ENCODE measurements at places on chromosomes 4 and X. TPM values are rescaled to one million over a fixed set of nuclear protein-coding genes. Genes with fewer than 3 reads are reported as not detected.

Gene C4orf51
- not detected for total RNA-seq

Gene SHROOM2
- total RNA-seq, result 3.2 TPM

DNA sequence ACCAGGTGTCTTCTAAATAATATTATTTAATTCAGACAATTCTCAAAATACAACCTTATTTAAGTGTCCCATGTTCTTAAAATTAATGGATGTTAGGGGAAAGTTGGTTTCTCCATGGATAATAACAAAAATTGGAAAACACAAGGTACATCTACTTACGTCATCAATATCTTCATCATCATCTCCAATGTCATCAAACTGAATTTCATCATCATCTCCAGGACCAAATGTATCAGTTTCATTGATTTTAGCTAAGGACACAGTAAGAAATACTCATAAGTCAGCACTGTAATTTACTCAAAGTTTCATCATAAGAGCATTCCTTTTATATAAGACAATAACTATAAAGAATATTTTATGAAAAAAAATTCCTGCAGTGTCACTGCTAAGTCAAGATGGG is 11.3 kb downstream of the EIF1AX start:
- no peak for DNase-seq
- no peak overlapping the region for H3K4me3 ChIP-seq
- no peak overlapping the region for H3K27ac ChIP-seq
- H3K4me1 ChIP-seq, result no peaks in the 10 kb centered on the region

- no peak overlapping the region for H3K4me3 ChIP-seq
- no peaks in the 10 kb centered on the region for H3K4me1 ChIP-seq
- H3K36me3 ChIP-seq, result no peaks in the 10 kb centered on the region
- no peak for DNase-seq
- no peak overlapping the region for H3K27ac ChIP-seq
Measured at GRCh38 chr4:7025040-7025602, 18.1 kb upstream of the TADA2B start.

GRCh38 chrX:6968231-6968630 is 179.3 kb upstream of the STS start:
- no peak overlapping the region for H3K27ac ChIP-seq
- no peaks in the 10 kb centered on the region for H3K4me1 ChIP-seq
- no peaks in the 10 kb centered on the region for H3K27me3 ChIP-seq
- H3K36me3 ChIP-seq, result no peaks in the 10 kb centered on the region
- H3K4me3 ChIP-seq, result no peak overlapping the region

Gene CXCL3
- total RNA-seq, result 5.7 TPM

- H3K4me3 ChIP-seq, result no peak overlapping the region
- no peaks in the 10 kb centered on the region for H3K27me3 ChIP-seq
- H3K36me3 ChIP-seq, result no peaks in the 10 kb centered on the region
Measured at GRCh38 chr4:2292646-2293108, 30.8 kb upstream of the MXD4 start.

Gene PHKA1
- total RNA-seq, result 5.3 TPM

GRCh38 chr4:107492566-107492965 is 227.5 kb downstream of the PAPSS1 start:
- H3K36me3 ChIP-seq, result no peaks in the 10 kb centered on the region
- H3K27ac ChIP-seq, result no peak overlapping the region
- no peak overlapping the region for H3K4me3 ChIP-seq
- DNase-seq, result no peak
- no peaks in the 10 kb centered on the region for H3K27me3 ChIP-seq

Gene DIPK2B
- total RNA-seq, result 2.3 TPM

Gene APLN
- total RNA-seq, result 0.23 TPM

GRCh38 chr4:8409264-8410065 is 31.1 kb downstream of the ACOX3 start:
- no peak overlapping the region for H3K27ac ChIP-seq
- no peaks in the 10 kb centered on the region for H3K4me1 ChIP-seq
- DNase-seq, result no peak
- no peak overlapping the region for H3K4me3 ChIP-seq

DNA sequence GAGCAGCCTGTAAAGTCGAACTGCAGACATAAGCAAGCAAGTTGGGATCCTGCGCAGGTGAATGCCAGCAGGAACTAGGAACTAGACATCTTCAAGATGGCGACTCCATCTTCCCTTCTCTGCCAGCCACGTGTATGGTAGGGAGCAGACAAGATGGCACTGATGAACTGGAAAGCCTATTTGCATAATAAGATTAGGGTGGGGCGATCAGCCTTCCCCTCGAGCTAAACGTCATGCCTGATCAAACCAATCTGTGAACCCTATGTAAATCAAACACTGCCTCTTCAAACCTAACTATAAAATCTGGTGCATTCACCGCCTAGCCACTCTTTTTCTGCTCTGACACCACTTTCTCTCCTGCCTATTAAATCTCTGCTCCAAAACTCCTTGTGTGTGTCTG is 28.1 kb upstream of the LGI2 start:
- no peaks in the 10 kb centered on the region for H3K4me1 ChIP-seq
- H3K27ac ChIP-seq, result no peak overlapping the region
- H3K27me3 ChIP-seq, result no peaks in the 10 kb centered on the region
- no peaks in the 10 kb centered on the region for H3K36me3 ChIP-seq

GRCh38 chrX:437661-438390 is 51.1 kb upstream of the PPP2R3B start:
- H3K36me3 ChIP-seq, result no peaks in the 10 kb centered on the region
- H3K27ac ChIP-seq, result no peak overlapping the region
- H3K27me3 ChIP-seq, result no peaks in the 10 kb centered on the region

DNA sequence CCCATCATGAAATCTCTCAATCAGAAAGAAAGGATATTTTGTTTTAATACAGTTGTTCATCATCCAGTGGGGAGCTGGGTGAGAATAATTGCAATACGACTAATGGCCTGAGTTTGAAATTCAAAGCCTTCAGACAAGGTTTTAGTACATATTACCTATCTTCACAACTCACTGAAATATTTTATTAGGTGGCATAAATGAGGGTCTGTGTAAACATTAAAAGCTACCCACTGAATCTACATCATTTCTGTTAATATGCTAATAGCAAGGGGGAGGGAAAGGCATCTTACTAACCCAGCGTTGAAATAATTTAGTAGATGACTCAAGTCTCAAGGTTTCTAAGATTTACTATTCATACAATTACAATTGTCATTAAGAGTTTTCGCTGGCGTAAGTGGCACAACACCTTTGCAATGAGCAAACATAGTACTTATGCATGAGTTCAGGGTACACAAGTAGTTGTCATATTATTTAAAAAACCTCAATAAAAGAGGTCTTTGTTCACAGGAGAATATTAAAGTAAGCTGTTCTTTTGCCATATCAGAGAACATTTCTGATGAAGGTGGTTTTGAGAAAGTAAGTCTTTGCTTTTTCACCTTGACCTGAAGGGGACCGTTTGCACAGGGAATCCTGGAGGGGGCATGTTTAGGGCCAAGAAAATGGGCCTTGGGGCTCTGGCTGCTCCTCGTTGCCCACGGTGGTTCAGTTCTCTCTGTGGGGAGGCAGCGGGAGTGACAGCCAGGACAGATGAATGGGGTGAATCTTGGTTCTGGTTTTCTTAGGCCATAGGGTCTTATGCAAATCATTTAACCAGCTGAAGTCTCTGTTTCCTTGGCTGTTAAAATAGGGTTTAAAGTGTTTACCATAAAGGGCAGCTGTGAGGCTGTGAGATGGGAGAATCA is 4.5 kb upstream of the RHOH start:
- no peaks in the 10 kb centered on the region for H3K36me3 ChIP-seq
- DNase-seq, result no peak
- H3K27ac ChIP-seq, result no peak overlapping the region
- no peaks in the 10 kb centered on the region for H3K27me3 ChIP-seq

Gene CFAP99
- total RNA-seq, result 0.46 TPM

Gene PPEF1
- total RNA-seq, result 0.09 TPM

DNA sequence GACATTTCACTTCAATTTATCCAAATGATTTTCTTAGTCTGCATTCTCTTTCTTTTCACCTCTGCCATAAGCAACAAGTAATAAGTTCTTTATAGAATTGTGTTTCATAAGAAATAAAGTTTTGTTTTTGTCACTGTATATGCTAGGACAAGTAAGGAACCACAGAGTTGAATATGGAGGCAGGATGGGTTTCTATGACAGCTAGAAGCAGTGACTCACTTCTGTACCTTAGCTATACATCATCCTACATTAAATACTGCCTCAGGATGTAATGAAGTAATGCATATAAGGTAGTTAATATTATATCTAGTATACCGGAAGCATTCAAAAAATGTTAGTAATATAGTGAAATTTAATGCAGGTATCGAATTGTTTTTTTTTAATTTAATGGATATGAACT is 128.0 kb downstream of the PPA2 start:
- H3K4me3 ChIP-seq, result no peak overlapping the region
- no peaks in the 10 kb centered on the region for H3K36me3 ChIP-seq
- H3K4me1 ChIP-seq, result no peaks in the 10 kb centered on the region
- H3K27ac ChIP-seq, result no peak overlapping the region
- no peaks in the 10 kb centered on the region for H3K27me3 ChIP-seq

Gene MCF2
- total RNA-seq, result 0.09 TPM

Gene MAGEA10
- total RNA-seq, result not detected

- peak overlapping the region; percentile 96 for H3K27ac ChIP-seq
- no peaks in the 10 kb centered on the region for H3K36me3 ChIP-seq
- peak; percentile 71 for DNase-seq
- peaks cover 21% of the 10 kb centered on the region for H3K4me1 ChIP-seq
- H3K27me3 ChIP-seq, result no peaks in the 10 kb centered on the region
- peak overlapping the region; percentile 93 for H3K4me3 ChIP-seq
Measured at GRCh38 chrX:44871931-44872820, 812 bp upstream of the KDM6A start.

Gene DDX53
- total RNA-seq, result not detected

GRCh38 chrX:121655276-121655675 is 607.9 kb downstream of the GLUD2 start:
- no peaks in the 10 kb centered on the region for H3K27me3 ChIP-seq
- H3K36me3 ChIP-seq, result no peaks in the 10 kb centered on the region
- no peak for DNase-seq
- no peak overlapping the region for H3K4me3 ChIP-seq
- no peak overlapping the region for H3K27ac ChIP-seq

GRCh38 chrX:138691186-138691585 is 20.3 kb downstream of the FGF13 start:
- DNase-seq, result no peak
- no peak overlapping the region for H3K27ac ChIP-seq
- H3K4me1 ChIP-seq, result no peaks in the 10 kb centered on the region
- no peaks in the 10 kb centered on the region for H3K36me3 ChIP-seq

Gene SLC9B2
- 1.6 TPM for total RNA-seq

Gene VSIG4
- 28.0 TPM for total RNA-seq

- DNase-seq, result no peak
- no peak overlapping the region for H3K27ac ChIP-seq
- no peaks in the 10 kb centered on the region for H3K27me3 ChIP-seq
- no peak overlapping the region for H3K4me3 ChIP-seq
- H3K4me1 ChIP-seq, result no peaks in the 10 kb centered on the region
- H3K36me3 ChIP-seq, result no peaks in the 10 kb centered on the region
Measured at GRCh38 chrX:5870238-5870637, 358.4 kb downstream of the NLGN4X start.

Gene SMARCA1
- 20.3 TPM for total RNA-seq

GRCh38 chr4:96293806-96294205 is 453.9 kb downstream of the PDHA2 start:
- no peak overlapping the region for H3K27ac ChIP-seq
- DNase-seq, result no peak
- H3K4me3 ChIP-seq, result no peak overlapping the region
- H3K36me3 ChIP-seq, result no peaks in the 10 kb centered on the region

DNA sequence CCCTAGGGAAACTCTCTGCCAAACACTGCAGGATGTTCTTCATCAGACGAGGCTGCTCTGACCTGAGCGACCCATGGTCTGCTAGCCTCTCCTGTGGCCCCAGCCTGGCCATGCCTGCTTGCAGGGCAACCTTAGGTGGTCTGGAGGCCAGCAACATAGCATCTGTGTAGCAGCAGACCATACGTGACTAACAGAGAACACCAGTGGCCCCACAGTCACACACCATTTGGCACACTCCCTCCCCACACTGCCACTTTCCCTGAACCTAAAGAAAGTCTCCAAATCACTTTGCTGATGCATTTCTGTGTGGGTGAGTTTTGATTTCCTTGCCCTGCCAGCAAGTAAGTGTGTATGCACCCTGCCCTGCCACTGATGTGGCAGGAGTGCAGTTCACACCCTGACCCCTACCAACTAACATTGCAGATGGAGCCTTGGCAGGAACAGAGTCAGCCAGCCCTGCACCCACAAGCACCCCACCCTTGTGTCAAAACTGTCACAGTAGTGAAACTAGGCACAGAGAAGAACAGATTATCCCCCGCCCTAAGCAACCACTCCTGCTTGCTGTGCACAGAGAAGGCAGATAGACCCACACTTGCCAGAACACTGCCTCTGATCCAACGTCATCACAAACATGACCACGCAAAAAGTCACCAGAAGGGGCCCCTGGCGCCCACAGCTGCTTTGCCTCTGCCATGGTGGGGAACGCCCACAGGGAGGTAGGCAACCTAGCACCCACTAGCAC is 249.1 kb downstream of the SPIN4 start:
- H3K36me3 ChIP-seq, result no peaks in the 10 kb centered on the region
- no peak overlapping the region for H3K27ac ChIP-seq
- no peaks in the 10 kb centered on the region for H3K4me1 ChIP-seq

Gene DMD
- 34.9 TPM for total RNA-seq

Gene TMSB15B
- 0.81 TPM for total RNA-seq

DNA sequence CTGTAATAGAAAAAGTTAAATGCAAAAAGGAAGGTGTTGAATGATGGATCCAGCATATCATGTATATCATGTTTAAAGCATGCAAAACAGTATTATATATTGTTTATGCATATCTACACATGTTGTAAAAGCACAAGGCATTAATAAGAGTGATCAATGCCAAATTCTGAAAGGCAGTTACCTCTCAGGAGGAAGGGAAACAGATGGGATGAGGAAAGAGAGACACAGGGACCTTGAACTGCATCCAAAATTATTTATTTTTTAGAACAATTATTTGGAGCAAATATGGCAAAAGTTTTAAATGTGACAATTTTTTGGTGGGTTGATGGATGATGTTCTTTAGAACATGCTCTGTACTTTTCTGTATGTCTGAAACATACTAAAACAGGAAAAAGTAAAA is 193.4 kb downstream of the CLCN4 start:
- H3K36me3 ChIP-seq, result no peaks in the 10 kb centered on the region
- H3K27ac ChIP-seq, result no peak overlapping the region
- H3K4me1 ChIP-seq, result no peaks in the 10 kb centered on the region
- peaks cover 7% of the 10 kb centered on the region for H3K27me3 ChIP-seq

Gene MAGEA2B
- not detected for total RNA-seq

Gene NUDT6
- total RNA-seq, result 1.6 TPM

DNA sequence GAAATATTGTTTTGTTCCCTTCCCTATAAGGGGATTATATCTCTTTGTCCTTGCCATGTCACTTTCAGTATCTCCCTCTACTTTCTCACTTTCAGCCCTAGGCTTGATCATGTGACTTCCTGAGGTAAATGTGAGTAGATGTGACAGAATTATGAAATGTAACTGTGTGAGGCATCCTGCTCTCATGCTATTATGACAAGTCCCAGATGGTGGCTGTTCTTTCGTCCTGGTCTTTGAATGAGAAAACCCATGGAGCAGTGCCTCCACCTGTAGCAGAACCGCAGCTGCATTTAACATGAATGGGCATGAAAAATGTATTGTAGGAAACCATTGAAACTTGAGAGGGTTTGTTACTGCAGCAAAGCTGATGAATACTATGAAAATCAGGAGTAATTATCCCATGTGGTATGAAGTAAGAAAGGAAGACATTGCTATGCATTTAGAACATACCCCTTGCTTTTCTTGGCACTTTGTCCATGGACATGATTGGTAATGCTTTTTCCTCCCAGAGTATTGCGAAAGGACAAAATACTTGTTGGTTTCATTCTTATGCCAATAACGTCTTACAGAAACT is 202.2 kb upstream of the GPRIN3 start:
- no peak overlapping the region for H3K27ac ChIP-seq
- no peaks in the 10 kb centered on the region for H3K4me1 ChIP-seq
- no peak for DNase-seq

All from pancreas (tissue), 10 donors.